ENCODE measurements at places on chromosomes 12 and 14. TPM values are rescaled to one million over a fixed set of nuclear protein-coding genes. Genes with fewer than 3 reads are reported as not detected.

Gene HELB
- 20.2 TPM for polyA plus RNA-seq

DNA sequence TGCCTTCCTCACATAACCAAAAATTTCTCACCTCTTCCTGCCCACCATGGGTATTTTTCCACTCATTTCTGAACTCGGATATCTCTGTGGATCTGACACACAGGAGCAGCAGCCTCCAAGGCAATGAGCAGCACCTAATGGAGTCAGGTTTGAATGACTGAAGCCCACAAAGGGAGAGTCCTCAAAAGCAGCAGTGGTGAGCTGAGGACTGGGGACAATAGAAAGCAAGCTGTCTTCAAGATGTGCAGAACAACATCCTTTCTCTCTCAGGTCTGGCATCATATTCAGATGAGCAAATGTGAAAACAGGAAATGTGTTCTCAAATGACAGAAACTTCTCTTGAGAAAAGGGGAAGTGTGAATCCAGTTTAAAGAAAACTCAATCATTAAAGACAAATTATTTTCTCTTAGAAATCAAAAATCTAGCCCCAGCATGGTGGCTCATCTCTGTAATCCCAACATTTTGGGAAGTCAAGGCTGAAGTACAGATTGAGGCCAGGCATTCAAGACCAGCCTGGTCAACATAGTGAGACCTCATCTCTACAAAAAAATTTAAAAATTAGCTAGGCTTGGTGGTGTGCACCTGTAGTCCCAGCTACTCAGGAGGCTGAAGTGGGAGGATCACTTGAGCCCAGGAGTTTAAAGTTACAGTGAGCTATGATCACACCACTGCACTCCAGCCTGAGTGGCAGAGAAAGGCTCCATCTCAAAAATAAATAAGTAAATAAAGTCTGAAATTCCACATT is 54.2 kb downstream of the C12orf42 start:
- DNase-seq = no peak

- no peak for DNase-seq
Measured at GRCh38 chr14:100504372-100505078, 82.7 kb downstream of the BEGAIN start.

DNA sequence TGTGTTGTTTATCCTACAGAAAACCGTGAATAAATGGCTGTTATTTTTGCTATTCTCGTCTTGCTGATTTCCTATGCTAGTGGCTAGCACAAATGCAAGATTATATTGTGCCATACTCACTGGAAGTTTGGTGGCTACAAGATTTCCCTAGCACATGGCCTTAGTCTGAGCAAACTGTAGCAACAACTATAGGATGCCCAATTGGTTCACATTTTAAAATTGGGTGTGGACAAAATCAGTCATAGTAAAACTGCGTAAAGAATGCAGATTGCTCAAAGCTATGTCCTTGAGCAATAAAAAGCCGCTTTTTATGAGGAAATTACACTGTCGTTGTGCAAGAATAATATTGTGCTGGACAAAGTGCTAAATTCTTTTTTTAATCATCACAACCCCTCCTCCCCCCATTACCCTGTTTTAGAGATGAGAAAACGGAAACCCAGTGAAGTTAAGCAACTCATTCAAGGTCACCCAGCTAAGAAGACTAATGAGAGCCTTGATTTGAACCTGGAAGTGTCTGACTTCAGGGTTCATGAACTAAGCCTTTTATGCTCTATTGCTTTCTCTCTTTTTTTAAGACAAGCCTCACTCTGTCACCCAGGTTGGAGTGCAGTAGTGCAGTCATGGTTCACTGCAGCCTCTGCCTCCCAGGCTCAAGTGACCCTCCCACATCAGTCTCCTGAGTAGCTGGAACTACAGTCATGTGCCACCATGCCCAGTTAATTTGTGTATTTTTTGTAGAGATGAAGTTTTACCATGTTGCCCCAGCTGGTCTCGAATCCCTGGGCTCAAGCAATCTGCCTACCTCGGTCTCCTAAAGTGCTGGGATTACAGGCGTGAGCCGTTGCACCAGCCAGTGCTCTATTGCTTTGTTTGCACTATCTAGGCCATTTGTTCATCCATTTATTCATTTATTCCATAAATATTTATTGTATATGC is 73.6 kb downstream of the SRGAP1 start:
- no peak for DNase-seq

Gene NYNRIN
- 0.02 TPM for polyA plus RNA-seq

Gene HOXC12
- polyA plus RNA-seq = not detected

Gene CRIP2
- 84.5 TPM for polyA plus RNA-seq

DNA sequence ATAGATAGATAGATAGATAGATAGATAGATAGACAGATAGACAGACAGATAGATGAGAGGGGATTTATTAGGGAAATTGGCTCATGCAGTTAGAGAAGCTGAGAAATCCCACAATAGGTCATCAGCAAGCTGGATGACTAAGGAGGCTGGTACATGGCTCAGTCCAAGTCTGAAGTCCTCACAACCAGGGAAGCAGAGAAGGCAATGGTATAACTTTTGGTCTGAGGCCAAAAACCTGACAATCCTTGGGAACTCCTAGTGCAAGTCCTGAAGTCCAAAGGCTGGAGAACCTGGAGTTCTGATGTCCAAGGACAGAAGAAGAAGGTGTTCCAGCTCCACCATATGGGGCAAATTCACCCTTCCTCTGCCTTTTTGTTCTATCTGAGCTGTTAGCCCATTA is 517.6 kb upstream of the ATP2B1 start:
- no peak for DNase-seq

All from CD4-positive, alpha-beta memory T cell (primary cell).